ENCODE measurements at places on chromosomes 3 and 15. TPM values are rescaled to one million over a fixed set of nuclear protein-coding genes. Genes with fewer than 3 reads are reported as not detected.

POTEB3 gene
- total RNA-seq = not detected

- no peak for DNase-seq
Observed at GRCh38 chr15:77863491-77864105, 213.9 kb downstream of the TBC1D2B start.

GOLGA6A gene
- total RNA-seq = not detected

CPN2 gene
- total RNA-seq = not detected

ROBO2 gene
- total RNA-seq = not detected

All from LHCN-M2 (cell line).